Aorta (tissue), 5 donors: ENCODE measurements at places on chromosomes 1 and 21. TPM values are rescaled to one million over a fixed set of nuclear protein-coding genes. Genes with fewer than 3 reads are reported as not detected.

DNA sequence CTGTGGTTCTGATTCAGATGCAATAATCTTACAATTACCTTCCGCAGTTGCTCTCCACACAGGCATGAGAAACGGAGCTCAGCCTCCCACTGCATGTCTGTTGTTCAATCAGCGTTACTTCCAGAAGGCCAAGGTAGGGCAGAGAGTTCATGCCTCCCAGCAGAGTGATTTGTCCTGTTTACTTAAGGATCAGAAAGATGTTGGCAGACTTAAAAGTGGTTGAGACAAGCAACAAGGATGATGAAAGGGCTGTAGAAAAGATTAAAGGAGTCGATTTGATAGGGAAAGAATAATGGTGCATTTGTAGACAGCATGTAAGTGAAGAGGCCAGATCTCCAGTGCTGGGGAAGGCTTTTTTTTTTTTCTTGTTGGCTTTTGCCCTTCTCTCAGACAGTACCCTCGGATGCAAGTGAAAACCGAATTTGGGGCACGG, 26.6 kb downstream of the ARMH1 start:
- no peak overlapping the region for H3K4me3 ChIP-seq
- no peaks in the 10 kb centered on the region for H3K4me1 ChIP-seq
- no peaks in the 10 kb centered on the region for H3K27me3 ChIP-seq
- no peak for DNase-seq
- no peak overlapping the region for H3K27ac ChIP-seq

DNA sequence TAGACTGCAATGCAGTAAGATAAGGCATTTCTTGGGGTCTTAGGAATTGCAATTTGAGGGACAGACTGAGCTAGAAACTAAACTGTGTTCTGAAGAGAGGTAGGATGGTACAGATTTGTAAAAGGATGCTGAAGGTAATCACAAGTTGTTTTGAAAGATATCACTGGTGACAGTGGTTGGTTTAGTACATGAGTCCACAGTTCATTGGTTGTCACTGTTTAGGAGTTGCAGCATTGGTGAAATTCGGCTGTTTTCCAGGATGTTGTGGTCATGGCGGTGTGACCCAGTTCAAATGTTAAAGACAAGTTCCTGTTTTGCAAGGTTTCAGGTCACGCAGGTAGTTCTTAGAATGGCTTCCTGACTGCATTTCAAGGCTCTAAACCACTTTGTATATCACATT, 292.8 kb upstream of the B3GALT2 start:
- H3K27me3 ChIP-seq = no peaks in the 10 kb centered on the region
- no peaks in the 10 kb centered on the region for H3K4me1 ChIP-seq

The C1orf52 gene
- 25.8 TPM for total RNA-seq

- H3K4me1 ChIP-seq = no peaks in the 10 kb centered on the region
- H3K27ac ChIP-seq = no peak overlapping the region
- no peaks in the 10 kb centered on the region for H3K27me3 ChIP-seq
- DNase-seq = no peak
Measured at GRCh38 chr1:223444411-223444810, 51.2 kb downstream of the CCDC185 start.

The RGS16 gene
- total RNA-seq = 20.9 TPM

DNA sequence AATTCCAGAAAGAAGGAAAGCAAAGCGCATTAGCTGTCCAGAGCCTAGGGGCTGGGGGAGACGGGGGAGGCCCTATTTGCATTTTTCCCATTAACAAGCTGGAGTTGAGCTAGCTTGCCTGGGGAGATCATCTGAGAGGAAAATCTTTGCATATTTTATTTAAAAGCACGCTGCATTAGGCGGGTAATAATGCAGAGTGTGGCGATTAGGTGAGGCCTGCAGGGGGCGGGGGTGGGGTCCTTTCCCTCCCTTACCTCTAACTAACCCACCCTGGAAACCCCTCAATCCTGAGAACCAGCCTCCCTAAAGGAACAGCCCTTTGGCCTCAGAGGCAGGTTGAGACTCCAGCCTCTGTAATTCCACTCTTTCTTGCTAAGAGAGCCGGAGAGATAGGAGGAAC, 16.2 kb downstream of the C1orf216 start:
- no peaks in the 10 kb centered on the region for H3K27me3 ChIP-seq
- no peaks in the 10 kb centered on the region for H3K4me1 ChIP-seq
- no peaks in the 10 kb centered on the region for H3K36me3 ChIP-seq
- H3K27ac ChIP-seq = no peak overlapping the region
- DNase-seq = no peak
- H3K4me3 ChIP-seq = no peak overlapping the region

DNA sequence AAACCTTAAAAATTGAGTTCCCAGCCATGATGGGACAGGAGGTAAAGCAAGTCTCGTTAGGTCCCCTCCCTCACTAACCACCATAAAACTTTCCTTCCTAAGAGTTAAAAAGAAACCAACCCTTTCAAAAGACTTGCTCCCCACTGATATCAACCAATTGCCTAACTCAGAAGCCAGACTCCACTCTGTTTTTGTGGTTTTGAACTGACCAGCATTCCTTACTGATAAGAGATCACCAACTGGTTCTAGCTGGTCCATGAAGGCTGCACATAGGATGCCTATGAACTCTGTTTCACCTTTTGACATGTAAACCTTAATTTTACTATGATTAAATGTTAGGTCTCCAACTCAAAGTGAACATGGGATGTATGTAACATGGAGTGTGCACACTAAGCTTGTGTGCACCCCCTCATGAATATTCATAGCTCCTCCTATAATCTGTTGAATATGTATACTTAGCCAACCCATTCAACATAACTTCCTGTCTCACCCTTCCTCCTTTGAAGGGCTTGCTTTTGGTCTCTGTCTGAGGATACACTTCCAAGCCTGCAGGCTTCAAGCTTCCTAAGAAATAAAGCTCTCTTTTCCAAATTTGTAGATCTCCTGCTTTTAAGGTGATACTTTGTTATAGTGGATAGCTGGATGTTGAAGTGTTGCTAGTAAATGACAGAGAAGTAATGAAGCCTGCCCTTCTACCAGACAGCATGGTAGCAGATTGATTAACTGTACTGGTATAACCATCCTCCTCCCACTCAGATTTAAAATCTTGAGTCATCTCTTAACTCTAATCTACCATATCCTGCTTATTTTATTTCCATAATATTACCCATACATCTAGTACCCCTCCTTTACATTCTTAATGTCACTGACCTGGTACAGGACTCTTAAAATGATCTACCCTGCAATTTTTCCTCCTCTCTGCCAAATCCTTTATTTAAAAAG, 95.6 kb downstream of the ZNF644 start:
- H3K4me3 ChIP-seq = no peak overlapping the region
- peaks cover 8% of the 10 kb centered on the region for H3K4me1 ChIP-seq
- no peak overlapping the region for H3K27ac ChIP-seq
- no peaks in the 10 kb centered on the region for H3K27me3 ChIP-seq

GRCh38 chr1:151512326-151512725, 1.1 kb downstream of the CGN start:
- H3K36me3 ChIP-seq = no peaks in the 10 kb centered on the region
- H3K4me1 ChIP-seq = no peaks in the 10 kb centered on the region
- no peak overlapping the region for H3K4me3 ChIP-seq
- no peak overlapping the region for H3K27ac ChIP-seq
- H3K27me3 ChIP-seq = no peaks in the 10 kb centered on the region

DNA sequence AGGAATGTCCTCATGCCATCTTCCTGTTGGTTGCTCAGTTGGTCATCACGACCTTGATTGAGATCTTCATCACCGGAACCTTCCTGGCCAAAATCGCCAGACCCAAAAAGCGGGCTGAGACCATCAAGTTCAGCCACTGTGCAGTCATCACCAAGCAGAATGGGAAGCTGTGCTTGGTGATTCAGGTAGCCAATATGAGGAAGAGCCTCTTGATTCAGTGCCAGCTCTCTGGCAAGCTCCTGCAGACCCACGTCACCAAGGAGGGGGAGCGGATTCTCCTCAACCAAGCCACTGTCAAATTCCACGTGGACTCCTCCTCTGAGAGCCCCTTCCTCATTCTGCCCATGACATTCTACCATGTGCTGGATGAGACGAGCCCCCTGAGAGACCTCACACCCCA, 42.9 kb downstream of the KCNJ15 start:
- DNase-seq = no peak
- H3K27ac ChIP-seq = no peak overlapping the region
- H3K27me3 ChIP-seq = no peaks in the 10 kb centered on the region
- H3K36me3 ChIP-seq = no peaks in the 10 kb centered on the region

DNA sequence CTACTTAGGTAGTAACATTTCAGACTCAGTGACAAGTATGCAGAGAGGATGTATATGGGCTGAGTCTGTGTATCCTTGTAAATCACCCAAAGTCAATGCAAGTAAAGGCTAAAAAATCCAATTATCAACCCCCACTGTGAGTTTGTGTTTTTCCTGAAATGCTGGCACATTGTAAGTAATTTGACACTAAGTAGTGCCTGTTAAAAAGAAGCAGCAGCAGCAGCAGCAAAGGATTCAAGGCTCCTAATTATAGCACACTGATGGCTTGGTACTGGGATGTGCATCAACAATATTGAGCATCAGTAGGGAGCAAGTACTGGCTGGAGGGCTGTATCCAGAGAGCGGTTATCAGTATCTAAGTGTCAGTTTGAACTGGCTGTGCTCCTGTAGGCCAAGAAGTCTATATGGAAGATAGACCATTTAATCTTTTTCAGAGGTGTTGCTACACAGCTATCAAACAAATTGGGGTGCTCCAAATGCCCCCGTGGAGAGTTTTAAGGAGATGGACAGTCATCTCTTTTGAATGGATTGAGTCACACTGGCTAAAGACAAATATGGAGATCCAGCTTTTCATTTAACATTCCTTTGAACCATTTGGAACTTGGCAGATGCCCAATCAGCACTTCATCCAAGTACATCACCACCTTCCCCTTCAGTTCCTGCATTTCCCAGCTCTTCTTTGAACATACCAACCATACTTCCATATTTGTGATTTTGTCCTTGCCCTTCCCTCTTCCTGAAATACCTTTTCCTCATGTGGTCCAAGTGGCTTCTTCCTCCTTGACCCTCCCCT, 241.2 kb upstream of the ST6GALNAC5 start:
- no peaks in the 10 kb centered on the region for H3K27me3 ChIP-seq
- no peak overlapping the region for H3K4me3 ChIP-seq
- no peaks in the 10 kb centered on the region for H3K4me1 ChIP-seq
- H3K27ac ChIP-seq = no peak overlapping the region
- H3K36me3 ChIP-seq = no peaks in the 10 kb centered on the region
- no peak for DNase-seq

- no peaks in the 10 kb centered on the region for H3K4me1 ChIP-seq
- no peaks in the 10 kb centered on the region for H3K36me3 ChIP-seq
- H3K4me3 ChIP-seq = no peak overlapping the region
- no peak overlapping the region for H3K27ac ChIP-seq
- H3K27me3 ChIP-seq = peaks cover 2% of the 10 kb centered on the region
Measured at GRCh38 chr1:213852107-213852506, 135.7 kb upstream of the PROX1 start.

The HSF2BP gene
- total RNA-seq = 0.51 TPM

GRCh38 chr1:15965228-15965767, 10.6 kb downstream of the ZBTB17 start:
- no peaks in the 10 kb centered on the region for H3K36me3 ChIP-seq
- H3K27me3 ChIP-seq = no peaks in the 10 kb centered on the region
- H3K4me3 ChIP-seq = no peak overlapping the region
- peaks cover 7% of the 10 kb centered on the region for H3K4me1 ChIP-seq
- no peak for DNase-seq

The ASTN1 gene
- total RNA-seq = 0.33 TPM

The MORC3 gene
- total RNA-seq = 38.7 TPM

DNA sequence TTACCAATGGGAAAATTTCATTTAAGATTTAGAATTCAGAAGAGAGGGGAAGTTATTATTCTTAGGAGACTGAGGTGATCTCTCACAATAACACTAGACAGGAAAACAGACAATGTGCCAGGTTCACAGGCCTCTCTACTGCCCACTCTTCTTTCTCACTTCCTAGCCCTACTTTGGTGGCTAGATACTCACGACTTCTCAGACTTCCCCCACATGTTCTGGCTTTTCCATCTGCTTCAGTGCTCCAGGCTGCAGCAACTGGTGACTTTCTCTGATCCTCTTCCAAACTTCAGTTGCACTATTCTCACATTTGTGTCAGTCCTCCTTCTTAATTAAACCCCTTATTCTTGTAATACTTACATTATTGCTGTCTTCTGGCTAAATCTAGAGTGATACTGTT, 208.7 kb upstream of the KCTD3 start:
- no peak overlapping the region for H3K4me3 ChIP-seq
- no peak for DNase-seq
- no peaks in the 10 kb centered on the region for H3K27me3 ChIP-seq
- no peak overlapping the region for H3K27ac ChIP-seq
- no peaks in the 10 kb centered on the region for H3K4me1 ChIP-seq

DNA sequence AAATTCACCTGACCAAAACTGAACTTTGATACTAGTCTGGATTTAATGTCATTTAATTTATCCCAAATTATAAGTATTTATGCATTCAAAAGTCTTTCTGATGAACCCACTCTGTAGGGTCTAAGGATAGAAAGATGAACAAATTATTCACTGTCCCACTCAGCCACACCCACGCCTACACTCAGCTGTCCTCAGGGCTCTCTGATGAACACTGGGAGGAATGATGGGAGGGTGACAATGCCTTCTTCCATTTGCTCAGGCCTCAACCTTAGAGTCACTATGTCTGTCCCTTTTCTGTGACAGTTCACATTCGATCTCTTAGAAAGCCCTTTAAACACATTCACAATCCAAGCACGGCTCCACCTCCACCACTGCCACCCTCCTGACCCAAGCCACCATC, 41.8 kb downstream of the KCNJ6 start:
- no peak overlapping the region for H3K4me3 ChIP-seq
- no peaks in the 10 kb centered on the region for H3K36me3 ChIP-seq
- no peaks in the 10 kb centered on the region for H3K27me3 ChIP-seq
- H3K27ac ChIP-seq = no peak overlapping the region

The DNAJC6 gene
- total RNA-seq = 3.8 TPM

The CRNN gene
- total RNA-seq = not detected

- no peak overlapping the region for H3K27ac ChIP-seq
- DNase-seq = no peak
- H3K4me1 ChIP-seq = no peaks in the 10 kb centered on the region
- H3K27me3 ChIP-seq = no peaks in the 10 kb centered on the region
- H3K4me3 ChIP-seq = no peak overlapping the region
Measured at GRCh38 chr1:209783386-209783785, 973 bp downstream of the C1orf74 start.

The ZNF593OS gene
- total RNA-seq = not detected

- no peak overlapping the region for H3K27ac ChIP-seq
- no peaks in the 10 kb centered on the region for H3K27me3 ChIP-seq
Measured at GRCh38 chr1:167839009-167839408, 74.9 kb downstream of the ADCY10 start.

The DIO1 gene
- not detected for total RNA-seq
